Lower lobe of right lung (tissue), 2 donors: ENCODE measurements at places on chromosomes 1 and 21.
A peak's percentile ranks its signal among the peaks of the same experiment; 100 is the strongest.

- no peak for DNase-seq
These were observed 67.5 kb downstream of the DNTTIP2 start for GRCh38 chr1:93811326-93812065.

GRCh38 chr1:3708791-3709190 lies 43.5 kb upstream of the CCDC27 start:
- no peak for DNase-seq

DNA sequence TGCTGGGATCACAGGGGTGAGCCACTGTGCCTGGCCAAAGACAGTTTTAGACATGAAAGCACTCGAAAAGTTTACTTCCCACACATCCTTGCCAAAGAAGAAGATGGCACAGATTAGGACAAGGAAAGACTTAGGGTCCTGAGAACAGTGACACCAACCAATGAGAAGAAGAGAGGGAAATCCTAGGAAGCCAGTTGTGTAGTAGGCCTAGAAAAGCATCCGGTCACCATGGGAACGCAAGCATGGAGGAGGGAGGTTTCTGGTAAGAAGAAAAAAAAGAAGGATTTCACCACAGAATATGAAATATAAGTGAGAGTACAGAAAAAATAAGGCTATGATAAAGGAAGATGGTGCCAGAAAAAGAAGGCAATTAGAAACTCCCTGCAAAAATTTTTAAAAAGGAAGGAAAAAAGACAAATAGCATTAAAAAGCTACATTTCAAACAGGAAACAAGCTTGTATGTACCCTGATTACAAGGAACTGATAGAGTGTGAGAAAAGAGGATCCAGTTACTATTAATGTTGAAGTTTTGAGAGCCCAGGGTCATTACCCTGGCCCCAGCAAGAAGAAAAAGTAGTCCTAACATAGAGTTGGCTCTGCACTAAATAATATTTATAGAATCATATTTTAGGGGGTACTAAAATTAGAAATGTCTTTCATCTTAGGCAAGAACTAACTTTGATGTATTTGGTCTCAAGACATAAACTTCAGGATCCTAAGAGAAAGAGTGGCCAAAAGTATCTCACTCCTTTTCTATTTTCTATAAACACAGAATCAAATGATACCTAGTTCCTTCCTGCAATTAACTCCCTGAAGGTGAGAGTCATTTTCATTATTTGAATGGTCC lies 16.1 kb downstream of the DIPK1A start:
- no peak for DNase-seq

GRCh38 chr1:177959811-177960515 lies 9.9 kb downstream of the SEC16B start:
- no peak for DNase-seq

DNA sequence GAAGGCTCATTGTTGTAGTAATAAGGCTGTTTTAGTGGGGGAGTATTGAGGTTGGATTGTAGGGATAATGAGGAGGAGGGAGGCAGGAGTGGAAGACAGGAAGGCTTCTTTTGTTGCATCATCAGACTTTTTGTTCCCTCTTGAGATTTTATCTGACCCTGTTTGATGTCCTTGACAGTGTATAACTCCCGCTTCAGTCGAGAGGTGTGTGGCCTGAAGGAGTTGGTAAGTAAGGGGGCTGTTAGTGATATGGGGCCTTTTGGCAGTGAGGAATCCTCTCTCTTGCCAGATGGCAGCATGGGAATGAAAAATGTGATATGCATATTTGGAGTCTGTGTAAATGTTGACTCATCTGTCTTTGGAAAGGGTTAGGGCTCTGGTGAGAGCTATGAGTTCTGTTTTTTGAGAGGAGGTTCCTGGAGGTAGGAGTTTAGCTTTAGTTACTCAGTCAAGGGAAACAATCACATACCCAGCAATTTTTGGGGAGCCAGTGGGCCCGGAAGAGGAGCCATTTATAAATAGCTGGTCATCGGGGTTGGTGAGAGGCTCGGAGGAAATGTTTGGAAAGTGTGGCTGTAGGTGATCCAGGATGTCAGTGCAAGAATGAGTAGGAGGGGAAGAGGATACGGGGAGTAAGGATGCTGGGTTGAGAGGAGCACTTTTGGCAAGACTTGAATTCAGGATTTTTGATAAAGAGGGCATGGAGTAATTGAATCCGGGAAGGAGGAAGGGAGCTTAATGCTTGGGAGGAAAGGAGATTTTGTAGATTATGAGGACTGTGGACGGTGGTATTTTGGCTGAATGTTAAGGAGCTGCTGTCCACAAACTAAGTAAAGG lies 136.7 kb upstream of the ETV3 start:
- DNase-seq: no peak

GRCh38 chr1:36843906-36844610 lies 190.3 kb downstream of the GRIK3 start:
- DNase-seq: peak; percentile 36
